ENCODE measurements at places on chromosomes 5 and 9.
A peak's percentile ranks its signal among the peaks of the same experiment; 100 is the strongest.

DNA sequence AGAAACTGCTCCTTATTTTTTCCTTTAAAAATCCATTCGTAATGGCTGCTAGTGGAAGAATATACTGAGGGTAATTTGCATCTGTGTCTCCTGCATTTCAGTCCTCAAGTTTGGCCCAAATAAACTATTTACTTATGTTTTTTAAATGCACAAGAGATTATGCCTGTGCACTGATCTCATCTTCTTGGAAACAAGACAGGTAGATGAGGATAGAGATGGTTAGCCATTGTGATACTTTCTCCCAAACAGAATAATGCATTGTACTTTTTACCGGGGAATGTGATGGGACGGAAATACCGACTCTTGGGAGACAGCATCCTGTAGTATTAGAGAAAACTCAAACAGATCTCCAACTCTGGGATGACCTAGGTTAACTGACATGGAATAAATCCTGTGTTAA, 72.5 kb upstream of the DAB2 start:
- DNase-seq: no peak

DNA sequence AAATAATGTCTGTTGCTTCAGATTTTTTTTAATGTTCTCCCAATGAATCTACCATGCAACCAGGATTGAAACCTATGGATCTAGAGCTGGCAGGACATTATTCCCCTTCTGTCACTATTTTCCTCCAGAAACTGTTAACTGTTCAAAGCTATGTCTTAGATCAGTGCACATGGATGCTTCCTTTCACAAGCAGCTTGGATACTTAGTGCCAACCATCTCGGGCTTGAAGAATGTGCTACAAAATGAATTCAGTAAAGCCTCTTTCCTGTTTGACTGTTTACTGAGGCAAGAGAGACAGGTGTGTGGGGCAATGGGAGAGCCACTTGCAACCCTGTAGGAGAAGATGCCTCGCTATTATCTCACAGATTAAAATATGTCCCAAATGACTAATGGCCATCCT, 774.8 kb downstream of the KCTD16 start:
- DNase-seq: no peak

DNA sequence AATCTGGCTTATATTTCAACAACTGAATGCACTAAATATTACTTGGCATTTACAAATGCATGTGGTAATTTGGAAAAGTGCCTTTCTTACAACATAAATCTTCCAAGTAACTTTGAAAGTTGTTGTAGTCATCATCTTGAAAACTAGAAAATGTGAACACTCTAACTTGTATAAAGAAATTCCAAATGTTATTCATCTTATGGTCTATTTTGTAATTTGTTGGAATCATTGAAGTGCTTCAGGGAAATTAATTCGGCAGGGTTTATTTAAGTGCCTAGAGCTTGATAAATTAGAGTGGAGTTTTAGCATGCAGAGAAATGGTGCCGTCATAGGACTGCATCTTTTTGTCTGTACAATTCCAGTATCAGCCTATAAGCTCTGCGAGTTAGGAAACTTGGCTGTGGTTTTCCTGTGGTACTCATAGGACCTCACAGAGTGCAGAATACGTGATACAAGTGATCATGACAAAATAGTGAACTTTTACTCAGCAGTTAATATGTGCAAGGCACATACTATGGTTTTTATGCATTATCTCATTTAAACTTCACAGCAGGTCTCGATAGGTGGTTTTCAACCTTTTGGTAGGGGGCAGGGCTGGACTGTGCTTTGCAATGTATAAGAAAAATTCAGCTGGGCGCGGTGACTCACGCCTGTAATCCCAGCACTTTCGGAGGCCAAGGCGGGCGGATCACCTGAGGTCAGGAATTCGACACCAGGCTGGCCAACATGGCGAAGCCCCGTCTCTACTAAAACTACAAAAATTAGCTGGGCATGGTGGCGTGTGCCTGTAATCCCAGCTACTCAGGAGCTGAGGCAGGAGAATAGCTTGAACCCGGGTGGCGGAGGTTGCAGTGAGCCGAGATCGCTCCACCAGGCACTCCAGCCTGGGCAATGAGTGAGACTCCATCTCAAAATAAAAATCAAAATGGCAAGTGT, 79.6 kb downstream of the RAI14 start:
- no peak for DNase-seq

GRCh38 chr9:22208846-22209585, 199.9 kb upstream of the CDKN2B start:
- DNase-seq: peak; percentile 53

DNA sequence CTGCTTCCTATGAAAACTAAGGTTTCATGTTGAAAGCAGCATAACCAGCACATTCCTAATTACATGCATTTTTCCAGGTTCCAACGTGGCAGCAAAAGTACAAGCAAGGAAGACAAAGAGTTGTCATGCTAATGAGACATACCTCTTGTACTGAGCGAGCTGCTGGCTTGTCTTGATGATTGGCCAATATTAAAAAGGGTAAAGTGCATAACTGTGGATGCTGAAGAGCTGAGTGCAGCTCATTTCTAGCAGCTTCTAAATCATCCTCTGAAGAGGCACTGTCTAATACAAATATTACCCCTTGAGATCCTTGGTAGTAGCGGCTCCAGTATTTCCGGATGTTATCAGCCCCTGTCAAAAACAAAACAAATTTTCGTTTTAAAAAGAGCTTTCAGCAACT, 197.3 kb downstream of the ARL15 start:
- no peak for DNase-seq

DNA sequence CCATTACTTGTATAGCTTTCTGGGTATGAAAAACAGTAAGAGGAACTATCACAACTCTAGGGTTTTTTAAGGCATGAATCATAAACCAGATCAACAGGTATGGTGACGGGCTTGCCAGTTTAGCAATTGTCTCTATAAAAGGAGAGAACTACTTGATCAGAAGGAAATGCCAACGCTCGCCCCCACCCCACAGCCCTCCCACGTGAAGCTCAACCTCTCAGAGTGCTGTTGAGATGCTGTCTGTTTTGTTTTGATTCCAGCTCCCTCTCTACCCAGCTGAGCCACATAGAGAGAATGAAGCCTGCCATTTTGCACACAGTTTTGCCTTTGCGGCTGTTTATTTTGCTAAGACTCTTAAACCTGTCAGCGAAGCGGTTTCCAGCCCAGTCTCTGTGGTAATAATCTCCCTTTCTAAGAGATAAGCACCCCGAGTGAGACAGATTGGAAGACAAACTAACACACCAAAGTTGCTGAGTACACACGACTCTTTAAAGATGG, 257.9 kb upstream of the ANKRD55 start:
- no peak for DNase-seq

DNA sequence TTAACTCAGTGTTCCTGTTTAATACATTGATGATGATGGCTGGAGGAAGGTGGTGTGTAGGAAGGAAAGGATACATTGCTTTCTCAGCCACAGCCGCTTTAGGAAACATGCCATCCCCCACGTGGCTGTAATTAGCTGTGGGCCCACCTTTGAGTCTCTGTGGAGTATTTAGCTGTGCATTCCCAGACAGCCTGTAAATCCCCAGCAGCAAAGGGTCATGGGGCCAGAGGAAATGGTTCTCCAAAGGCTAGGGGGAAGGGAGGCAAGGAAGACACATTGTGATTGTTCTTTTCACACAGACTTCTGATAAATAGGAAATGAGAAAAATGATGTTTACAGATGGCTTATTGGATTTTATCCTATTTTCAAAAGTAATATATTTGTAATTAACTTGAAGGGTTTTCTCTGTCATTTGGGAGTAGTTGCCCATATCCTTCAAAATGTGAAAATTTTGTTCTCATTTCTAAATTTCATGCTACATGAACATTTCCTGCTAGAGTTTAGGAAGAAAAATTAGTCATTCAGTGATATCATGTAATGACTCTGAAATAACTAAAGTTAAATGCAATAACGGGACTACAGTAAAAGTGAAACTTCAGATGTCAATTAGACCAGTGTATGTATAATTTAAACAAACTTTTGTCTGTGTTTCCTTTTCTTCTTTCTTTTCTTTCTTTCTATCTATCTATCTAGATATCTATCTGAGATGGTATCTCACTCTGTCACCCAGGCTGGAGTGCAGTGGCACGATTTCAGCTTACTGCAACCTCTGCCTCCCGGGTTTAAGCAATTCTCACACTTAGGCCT, 24.3 kb upstream of the F2R start:
- DNase-seq: peak; percentile 69

GRCh38 chr5:56791396-56791795, 24.0 kb upstream of the MAP3K1 start:
- DNase-seq: peak; percentile 69

DNA sequence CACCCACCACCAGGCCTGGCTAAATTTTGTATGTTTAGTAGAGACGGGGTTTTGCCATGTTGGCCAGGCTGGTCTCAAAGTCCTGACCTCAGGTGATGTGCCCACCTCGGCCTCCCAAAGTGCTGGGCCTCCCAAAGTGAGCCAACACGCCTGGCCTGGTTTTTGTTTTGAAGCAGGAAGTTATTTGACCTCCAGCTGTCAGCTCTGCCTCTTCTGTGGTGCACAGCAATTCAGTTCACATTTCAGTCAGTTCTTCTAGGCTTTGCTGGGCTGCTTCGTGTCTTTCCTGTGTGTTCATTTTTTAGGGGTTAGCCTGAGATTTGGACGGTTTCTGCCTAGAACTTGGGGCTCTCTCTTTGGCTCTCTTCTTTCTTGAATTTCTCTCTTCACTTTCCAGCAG, 8.9 kb downstream of the LCN1 start:
- no peak for DNase-seq

DNA sequence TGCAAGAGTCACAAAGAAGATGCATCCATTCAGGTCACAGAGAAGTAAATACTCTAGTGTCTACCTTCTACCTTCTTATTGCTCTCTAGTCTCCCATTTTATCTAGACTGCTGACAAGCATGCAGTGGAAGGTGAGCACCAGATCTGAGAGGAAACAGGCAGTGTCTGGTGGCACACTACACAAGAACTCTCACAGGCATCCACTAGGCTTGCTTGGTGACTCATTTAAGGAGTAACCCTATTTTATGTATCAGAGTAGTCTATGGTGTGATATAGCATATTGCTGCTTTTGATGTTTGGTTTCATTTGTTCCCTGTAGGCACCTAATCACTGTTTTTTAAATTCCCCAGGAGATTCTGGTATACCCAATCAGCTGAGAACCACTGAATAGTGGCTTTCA, 1.6 kb upstream of the THBS4 start:
- DNase-seq: peak; percentile 87

Data from activated CD4-positive, alpha-beta T cell treated with anti-CD3 and anti-CD28 coated beads, Interleukin-2, Interleukin-4, amounts not matched to agents 100 ng/mL and 50 ng/mL, durations not matched to agents 16 hours and 8 hours (primary cell).